Large intestine (tissue), 12 donors: ENCODE measurements at places on chromosomes 11 and 22. TPM values are rescaled to one million over a fixed set of nuclear protein-coding genes. Genes with fewer than 3 reads are reported as not detected.

GRCh38 chr11:3154001-3154599 lies 11.0 kb downstream of the OSBPL5 start:
- no peak for DNase-seq

SESN3 gene
- 37.2 TPM for polyA plus RNA-seq

DNA sequence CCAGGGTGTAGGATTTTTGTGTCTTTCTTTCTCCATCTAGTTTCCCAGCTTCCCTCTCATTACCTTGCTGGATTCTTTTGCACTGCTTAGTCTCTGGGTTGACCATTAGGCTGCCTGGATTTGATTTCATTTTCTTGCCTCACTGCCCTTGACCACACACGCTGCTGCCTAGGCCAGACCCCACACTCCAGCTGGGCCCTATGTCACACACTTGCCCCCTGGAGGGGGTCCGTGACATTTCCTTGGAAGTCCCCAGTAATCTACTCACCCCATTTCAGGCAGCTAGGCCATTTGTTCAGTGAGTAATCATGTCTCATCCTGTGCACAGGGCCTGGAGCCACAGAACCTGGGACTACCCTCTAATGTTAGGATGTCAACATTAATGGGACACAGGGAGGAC lies 81.9 kb upstream of the SPON1 start:
- peak; percentile 10 for DNase-seq

- DNase-seq: no peak
Observed at GRCh38 chr11:57081356-57081755, 92.6 kb downstream of the OR5AK2 start.

GGTLC3 gene
- 0.34 TPM for polyA plus RNA-seq

DNA sequence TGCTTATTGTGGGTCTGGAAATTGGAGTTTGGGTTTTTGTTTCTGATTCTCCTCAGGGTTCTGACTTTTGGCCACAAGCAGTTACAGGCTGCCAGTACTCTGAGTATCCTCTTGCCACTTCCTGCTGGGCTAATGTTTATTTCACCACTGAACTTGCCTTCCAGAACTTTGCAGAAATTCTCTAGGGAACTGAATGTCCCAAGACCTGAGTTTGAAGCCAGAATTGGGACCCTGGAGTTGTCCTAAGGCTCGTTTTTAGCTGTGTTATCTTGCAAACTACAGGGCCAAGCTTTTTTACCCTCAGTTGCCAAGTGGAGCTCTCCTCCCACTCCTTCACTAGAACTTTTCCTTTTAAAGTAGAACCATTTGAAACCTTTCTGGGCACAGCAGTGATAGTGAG lies 89.9 kb downstream of the FAT3 start:
- DNase-seq: no peak

DNA sequence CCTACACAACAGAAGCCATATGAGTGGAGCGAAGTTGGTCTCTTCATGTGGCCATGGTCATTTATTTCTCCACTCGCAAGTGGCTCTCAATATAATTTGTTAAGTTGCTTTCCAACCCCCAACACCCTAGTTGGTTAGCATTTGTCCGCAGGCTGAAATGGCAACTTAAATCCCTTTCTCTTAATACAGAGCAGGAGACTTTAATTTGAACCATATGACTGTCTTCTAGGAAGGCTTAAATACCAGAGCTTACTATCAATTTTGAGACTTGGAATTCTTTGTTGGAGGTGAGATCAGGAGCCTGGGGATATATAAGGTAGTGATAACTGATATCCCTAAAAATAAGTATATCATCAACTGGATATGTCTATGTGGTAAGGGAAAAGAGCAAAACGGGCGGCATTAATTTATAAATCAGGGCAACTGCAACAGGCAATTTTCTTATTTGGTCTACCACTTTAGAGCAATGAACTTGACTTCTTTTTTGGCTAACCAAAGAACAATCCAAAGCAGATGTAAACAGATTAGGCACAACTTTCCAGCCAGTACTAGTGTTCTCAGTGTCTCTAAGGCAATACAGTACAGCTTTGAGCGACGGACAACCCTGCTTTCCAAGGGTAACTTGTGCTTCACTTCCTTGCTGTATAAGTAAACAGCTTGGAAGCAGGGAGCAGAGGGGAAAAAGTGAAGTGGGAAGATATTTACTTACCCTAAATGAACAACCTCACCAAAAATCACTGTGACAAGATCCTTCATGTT lies 74.7 kb upstream of the APOA1 start:
- DNase-seq: no peak

GPHA2 gene
- 0.24 TPM for polyA plus RNA-seq

- DNase-seq: no peak
Observed at GRCh38 chr22:28507896-28508295, 171.7 kb downstream of the TTC28 start.

GRCh38 chr22:49015993-49016908 lies 811.4 kb downstream of the BRD1 start:
- DNase-seq: no peak

DNA sequence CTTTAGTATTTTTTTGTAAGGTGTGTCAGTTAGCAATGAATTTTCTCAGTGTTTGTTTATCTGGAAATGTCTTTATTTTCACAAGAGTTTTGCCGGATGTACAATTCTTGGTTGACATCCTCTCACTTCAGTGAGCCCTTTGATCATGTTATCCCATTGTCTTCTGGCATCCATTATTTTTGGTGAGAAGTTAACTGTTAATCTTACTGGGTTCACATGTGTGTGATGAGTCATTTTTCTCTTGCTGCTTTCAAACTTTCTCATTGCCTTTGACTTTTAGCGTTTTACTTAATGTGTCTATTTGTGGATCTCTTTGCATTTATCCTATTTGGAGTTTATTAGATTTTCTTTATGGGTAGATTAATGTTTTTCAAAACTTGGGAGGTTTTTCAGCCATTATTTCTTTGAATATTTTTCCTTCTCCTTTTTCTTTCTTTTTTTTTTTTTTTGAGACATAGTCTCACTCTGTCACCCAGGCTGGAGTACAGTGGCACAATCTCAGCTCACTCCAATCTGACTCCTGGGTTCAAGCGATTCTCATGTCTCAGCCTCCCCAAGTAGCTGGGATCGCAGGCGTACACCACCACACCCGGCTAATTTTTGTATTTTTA lies 100.5 kb upstream of the RRM1 start:
- DNase-seq: no peak

DNA sequence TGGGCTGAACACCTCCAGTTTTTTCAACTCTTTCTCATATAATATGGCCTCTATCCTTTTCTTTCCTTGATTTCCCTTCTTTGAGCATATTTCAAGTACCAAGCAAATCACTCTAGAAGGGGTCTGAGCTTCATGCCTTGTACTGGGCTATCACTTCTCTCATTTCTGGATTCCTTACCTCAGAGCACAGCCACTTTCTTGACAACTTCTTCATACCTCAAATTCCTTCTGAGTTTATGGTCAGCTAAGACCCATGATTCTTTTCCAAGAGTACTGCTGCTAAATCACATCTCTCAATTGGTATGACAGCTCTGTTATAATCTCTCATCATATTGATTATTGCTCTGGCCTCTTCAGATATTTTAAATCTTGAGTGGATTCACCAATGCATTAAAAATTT lies 224.8 kb upstream of the ZBED5 start:
- no peak for DNase-seq

DNA sequence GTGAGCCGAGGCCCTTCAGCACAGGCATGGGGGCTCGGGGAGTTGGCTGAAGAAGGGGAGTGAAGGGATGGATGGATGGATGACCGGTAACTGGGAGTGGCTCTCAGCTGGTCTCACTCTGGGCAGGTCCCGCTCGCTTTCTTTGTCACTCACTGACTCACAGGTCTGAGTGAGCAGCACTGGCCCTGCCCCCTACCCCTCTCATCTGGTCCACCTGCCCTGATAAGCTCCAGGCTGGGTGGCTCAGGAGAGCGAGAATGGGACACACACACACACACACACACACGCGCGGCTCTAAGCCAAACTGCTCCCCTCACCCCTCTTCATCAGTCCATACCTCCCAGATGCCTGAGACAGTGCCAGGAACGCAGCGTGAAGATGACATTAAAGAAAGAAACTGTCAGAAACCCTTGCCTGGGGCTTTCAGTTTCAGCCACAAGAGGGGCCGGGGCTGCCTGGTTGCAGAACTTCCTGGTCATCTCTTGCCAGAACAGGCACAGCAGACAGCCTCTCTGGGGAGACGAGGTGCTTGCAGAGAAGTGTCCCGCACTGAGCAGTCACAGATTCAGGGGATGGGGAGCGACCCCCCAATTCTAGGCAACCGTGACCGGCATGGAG lies 16.5 kb upstream of the SHISAL1 start:
- no peak for DNase-seq

DNA sequence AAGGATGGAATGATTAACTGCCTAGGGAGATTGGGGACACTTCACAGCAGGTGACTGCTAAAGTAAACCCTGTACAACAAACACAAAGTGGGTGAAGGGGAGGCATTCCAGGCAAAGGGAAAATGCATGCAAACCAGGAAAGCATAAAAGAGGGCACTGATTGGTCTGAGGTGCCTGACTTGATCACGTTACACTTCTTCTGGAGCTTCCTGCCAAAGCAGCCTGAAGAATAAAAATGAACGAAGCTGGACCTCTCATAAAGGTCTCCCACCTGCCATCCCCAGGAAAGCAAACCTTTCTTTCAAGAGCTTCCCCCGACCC lies 46.7 kb upstream of the SCUBE2 start:
- no peak for DNase-seq

TEX12 gene
- 0.27 TPM for polyA plus RNA-seq

NAALAD2 gene
- polyA plus RNA-seq: 5.1 TPM

RAB36 gene
- polyA plus RNA-seq: 2.2 TPM

GRCh38 chr11:45215098-45215865 lies 68.8 kb downstream of the PRDM11 start:
- no peak for DNase-seq

DNA sequence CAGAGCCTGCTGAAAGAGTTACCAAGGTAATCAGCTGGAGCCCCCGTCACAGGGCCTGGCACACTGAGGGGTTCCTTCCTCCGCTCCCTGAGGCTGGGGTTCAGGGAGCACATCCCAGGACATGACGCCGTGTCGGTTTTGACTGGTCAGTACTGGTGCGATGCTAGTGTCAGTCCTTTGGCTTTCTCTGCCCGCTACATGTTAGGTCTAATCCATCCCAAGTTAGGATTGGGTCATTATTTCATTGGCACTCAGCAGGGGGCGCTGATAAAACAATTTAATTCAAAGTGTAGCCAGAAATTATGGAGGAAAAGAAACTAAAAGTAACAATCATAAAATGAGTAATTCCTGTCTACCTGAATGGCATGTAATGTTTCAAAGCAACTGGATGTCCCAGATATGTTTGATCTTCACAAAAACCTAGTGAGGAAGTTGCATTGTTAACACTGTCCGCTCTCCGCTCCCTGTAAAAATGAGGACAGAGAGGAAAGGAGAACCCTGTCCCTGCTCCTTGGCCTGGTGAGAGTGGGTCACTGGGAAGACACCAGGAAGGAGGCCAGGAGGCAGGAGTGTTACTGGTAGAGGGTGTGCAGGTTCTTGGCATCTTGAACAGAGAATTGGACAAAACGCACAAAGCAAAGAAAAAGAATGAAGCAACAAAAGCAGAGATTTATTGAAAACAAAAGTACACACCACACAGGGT lies 27.1 kb downstream of the TSKU start:
- no peak for DNase-seq

TMEM86A gene
- polyA plus RNA-seq: 1.6 TPM

- DNase-seq: peak; percentile 23
Observed at GRCh38 chr11:112241486-112241885, 15.3 kb downstream of the PTS start.

DNA sequence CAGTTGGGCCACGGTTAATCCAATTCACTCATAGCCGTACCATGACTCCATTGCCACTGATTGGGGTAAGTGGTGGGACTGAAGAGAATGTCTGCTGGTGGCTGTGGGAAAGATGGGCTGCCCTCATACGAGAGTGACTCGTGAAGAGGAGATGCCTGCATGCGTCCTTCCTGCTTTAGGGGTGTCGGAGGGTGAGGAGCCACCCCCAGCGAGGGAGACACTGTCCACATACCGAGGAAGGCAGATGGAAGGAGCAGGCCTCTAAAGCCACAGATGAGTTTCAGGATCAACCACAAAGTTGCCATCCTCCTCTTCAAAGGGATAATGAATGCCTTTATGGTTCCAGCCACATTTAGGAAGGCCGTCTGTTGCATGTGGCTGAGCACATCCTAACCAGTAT lies 83.2 kb downstream of the GRIK4 start:
- no peak for DNase-seq

CHRM4 gene
- 7.1 TPM for polyA plus RNA-seq

MMP10 gene
- polyA plus RNA-seq: 0.36 TPM

DNA sequence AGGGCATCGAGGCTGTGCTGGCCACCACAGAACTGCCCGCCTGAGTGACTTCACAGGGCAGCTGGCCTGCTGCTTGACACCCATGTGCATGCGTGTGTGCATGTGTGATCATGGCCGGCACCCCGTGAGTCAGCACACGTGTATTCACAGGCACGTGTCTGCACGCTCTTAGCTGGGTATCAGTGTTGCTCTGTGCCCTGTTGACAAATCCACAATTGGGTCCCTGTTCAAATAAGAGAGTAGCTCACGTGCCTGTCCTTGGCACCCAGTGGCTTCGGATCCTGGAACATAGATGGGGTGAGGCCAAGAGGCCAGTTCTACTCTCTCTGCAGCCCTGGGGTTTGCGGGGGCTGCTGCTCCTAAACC lies 14.0 kb downstream of the B3GAT1 start:
- no peak for DNase-seq

DNA sequence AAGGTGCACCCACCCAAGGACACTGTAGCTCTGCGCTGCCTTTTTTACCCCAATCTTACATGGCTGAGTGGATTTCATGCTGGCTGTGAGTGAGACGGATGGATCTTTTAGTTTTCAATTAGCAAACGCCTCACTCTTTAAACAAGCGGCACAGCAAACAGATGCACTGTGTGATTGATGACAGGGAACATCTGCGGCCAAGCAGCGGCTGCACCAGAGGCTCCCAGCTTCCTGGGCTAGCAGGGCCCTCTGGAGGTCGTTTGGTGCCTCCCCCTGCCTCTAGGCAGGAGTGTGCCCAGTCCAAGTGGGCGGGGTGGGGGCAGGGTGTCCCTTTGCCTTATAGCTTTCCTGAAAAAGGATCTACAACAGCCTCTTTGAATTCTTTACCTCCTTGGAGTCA lies 2.1 kb upstream of the DRD2 start:
- no peak for DNase-seq

C1QTNF4 gene
- polyA plus RNA-seq: 3.7 TPM

DNA sequence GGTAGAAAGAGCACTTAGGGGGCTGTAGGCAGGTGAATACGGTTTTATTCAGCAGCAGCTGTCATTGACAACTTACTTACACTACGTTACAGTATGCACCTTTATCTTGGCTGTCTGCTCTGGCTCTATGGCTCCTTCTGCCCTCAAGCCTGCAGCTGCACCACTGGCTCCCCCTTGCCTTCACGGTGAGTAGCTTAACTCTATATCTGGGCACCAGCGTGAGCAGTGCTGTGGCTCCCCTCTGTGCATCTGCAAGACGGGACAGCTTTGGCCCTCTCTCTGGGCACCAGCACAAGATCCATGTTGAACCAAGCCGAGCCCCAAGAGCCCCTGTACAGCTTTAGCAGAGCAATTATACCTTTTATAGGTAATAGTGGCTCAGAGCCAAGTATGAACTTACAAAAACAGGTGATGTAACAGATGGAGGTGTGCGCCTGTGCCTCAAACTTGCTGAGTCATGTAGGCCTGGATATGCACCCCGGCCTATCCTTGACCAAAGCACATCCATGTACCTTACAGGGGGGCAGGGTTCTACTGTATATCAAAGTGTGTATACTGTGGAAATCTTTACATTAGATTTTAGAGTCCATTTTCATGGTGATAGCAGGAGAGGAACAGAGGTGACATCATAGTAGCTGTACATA lies 96.9 kb upstream of the CTSC start:
- no peak for DNase-seq

- DNase-seq: peak; percentile 3
Observed at GRCh38 chr11:10021563-10021962, 272.5 kb downstream of the SBF2 start.
